Ovary (tissue), 10 donors: ENCODE measurements at places on chromosomes 4 and X. TPM values are rescaled to one million over a fixed set of nuclear protein-coding genes. Genes with fewer than 3 reads are reported as not detected.

KCTD8 gene
- total RNA-seq: 1.1 TPM

MSANTD1 gene
- total RNA-seq: 1.0 TPM

PRMT9 gene
- total RNA-seq: 25.3 TPM

GAGE13 gene
- not detected for total RNA-seq

GLOD5 gene
- not detected for total RNA-seq

TSPAN6 gene
- 41.2 TPM for total RNA-seq

PARM1 gene
- total RNA-seq: 12.6 TPM

SHROOM4 gene
- total RNA-seq: 3.2 TPM
